ENCODE measurements at places on chromosomes 3 and 15.

DNA sequence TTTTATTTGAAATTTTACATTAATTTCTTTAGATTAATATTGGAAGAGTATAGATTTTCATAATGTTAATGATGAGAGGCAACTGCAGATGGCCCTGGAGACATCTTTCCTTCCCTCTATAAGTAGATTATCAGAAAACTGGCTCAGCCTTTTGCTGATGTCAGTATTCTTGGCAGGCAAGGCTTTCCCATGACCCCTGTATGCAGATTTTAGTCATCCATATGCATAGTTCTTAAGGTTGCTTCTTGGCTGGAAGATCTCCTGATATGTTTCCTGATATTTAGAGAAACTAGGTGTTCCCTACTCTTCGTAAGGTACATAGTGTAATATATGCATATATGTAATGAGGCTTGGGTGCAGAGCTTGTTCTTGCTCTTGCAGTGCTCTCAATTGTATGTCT lies 911.4 kb downstream of the EPHA3 start:
- DNase-seq, result no peak

GRCh38 chr3:145079436-145079835 lies 1081.5 kb downstream of the PLOD2 start:
- DNase-seq, result no peak

- peak; percentile 10 for DNase-seq
These were observed 32.1 kb downstream of the PLCL2 start for GRCh38 chr3:16916840-16917239.

DNA sequence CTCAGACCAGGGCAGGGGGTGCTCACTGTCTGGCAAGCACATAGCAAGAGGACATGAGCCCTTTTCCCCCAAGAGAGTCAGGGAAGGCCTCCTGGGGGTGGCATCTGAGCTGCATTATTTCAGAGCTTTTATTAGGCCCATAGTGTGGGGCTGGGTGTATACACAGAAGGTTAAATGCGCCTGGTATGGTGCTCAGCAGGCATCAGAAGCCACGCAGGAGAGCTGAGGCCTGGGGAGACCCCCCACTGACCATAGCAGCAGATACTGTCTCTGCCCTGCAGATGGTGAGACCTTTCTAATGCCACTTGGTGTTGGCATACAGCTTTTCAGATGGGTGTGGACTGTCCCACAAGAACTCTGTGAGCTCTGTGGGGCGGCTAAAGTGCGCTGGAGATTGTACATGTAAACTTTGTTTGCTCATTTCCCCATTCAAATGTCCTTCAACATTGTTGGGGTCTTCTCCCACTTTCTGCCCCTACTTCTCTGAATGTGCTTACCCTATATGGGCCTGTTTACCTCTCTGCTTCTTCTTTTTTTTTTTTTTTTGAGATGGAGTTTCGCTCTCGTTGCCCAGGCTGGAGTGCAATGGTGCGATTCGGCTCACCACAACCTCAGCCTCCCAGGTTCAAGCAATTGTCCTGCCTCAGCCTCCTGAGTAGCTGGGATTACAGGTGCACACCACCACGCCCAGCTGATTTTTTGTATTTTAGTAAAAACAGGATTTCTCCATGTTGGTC lies 62.2 kb downstream of the CDC25A start:
- no peak for DNase-seq

- DNase-seq, result no peak
These were observed 37.0 kb upstream of the TMC3 start for GRCh38 chr15:81411051-81411450.

GRCh38 chr3:46926039-46926438 lies 48.5 kb downstream of the PTH1R start:
- DNase-seq, result no peak

GRCh38 chr15:92502930-92503857 lies 109.5 kb downstream of the ST8SIA2 start:
- no peak for DNase-seq

GRCh38 chr3:9721015-9721699 lies 10.4 kb upstream of the BRPF1 start:
- DNase-seq, result no peak

- peak; percentile 32 for DNase-seq
These were observed 35.7 kb upstream of the SPSB4 start for GRCh38 chr3:141015481-141015880.

GRCh38 chr3:53812434-53812833 lies 33.8 kb downstream of the CHDH start:
- DNase-seq, result no peak

Measured in Daoy (cell line).